ENCODE measurements at places on chromosomes 2 and 18.
A peak's percentile ranks its signal among the peaks of the same experiment; 100 is the strongest.

- DNase-seq, result no peak
Observed at GRCh38 chr18:25322806-25323205, 29.2 kb downstream of the ZNF521 start.

DNA sequence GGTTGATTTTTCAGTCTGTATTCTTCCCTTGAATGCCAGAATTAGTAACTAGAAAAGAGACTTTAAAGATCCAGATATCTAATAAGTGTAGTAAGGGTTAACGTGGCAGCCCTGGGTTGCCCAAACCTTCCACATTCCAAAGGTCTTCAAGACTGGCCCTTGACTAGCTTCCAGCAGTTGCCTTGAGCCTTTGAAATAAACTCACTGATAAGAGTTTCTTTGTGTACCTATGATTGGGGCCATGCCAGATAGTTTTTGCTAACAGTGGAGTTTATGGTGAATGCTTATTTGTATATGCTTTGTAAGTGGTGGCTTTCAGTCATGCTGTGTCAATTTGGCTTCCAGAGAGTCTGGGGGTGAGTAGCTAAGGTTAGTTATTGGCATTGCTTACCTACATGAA is 722.3 kb downstream of the RNF144A start:
- DNase-seq, result peak; percentile 48

- no peak for DNase-seq
Observed at GRCh38 chr18:29191263-29191662, 1014.3 kb upstream of the CDH2 start.

- DNase-seq, result no peak
Observed at GRCh38 chr18:60232541-60232940, 140.0 kb downstream of the MC4R start.

DNA sequence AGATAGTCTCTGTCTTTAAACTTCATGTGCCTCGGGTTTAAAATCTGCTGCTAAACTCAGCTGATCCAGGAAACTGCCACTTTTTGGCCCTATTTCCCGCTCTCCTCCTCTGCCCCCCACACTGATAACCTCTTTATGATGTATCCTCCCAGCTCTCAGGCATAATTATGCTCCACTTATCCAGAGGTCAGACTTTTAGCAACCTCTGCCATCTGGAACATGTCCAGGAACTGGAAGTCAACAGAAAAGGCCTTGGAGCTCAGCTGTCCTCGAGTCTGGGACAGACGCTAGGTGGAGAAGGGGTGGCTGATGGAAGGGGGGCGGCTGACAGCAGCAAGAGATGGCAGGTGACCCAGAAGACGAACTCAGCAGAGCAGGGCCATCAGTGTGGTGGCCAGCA is 41.2 kb downstream of the ASAP2 start:
- peak; percentile 52 for DNase-seq
